ENCODE measurements at places on chromosomes 12 and 14.

DNA sequence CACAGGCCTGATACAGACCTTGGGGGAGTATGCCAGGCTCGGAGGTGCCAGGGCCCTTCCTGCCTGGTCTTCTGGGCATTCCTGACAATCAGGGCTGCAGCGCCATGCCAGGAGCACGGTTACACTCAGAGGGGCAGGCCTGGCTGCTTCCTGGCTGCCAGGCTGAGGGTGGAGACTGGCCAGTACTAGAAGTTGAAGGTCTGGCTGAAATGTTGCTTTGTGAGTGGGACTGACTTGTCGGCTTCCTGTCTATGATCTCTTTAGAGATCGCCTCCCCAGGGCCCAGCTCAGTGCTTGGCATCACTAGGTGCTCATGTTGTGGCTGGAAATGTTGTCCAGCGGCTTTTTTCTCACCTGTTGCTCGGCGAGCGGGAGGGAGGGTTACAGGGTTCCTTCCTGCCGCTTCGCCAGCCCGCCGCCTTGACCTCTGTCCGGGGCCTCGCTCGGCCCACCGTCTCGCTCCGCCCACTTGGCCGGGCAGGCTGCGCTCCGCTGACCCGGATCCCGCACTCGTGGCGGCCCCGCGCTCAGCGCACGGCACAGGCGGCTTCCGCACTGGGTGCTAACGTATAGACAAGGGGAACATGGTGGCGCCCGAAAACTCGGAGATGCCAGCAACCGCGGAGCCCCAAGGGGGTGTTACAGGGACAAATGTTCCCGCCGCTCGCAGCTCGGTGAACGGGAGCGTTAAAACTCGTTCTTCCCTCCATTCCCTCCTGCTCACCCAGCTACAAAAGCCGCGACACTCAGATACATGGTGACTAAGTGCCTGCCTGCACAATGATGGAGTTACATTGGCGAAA lies 32.6 kb downstream of the PAPLN start:
- no peak for DNase-seq

- no peak for DNase-seq
Observed at GRCh38 chr14:76337635-76338545, 38.0 kb upstream of the ESRRB start.

GRCh38 chr12:78959556-78959955 lies 95.0 kb downstream of the SYT1 start:
- no peak for DNase-seq

DNA sequence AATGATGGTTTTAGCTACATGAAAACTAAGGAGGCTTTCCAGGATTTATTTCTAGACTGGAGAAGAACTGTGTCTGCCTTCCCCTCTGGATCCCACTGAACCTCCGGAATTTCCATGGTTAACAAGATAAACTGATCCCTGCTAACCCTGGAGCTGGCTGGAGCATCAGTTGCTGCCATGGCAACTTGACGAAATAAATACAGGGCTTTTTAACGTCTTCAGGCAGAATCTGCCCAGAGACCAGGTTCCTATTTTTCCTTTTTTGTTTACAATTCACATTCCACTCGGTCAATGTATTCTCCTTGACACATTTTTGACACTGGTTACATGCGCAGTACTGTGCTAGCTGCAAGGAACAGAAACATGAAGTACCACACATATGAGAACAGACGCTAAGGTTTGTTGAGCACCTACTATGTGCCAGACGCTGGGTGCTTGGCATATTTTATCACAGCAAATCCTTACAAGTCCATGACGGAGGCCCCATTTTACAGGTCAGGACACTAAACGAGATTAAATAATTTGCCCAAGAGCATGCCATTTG lies 1.7 kb downstream of the C14orf132 start:
- DNase-seq: no peak

- no peak for DNase-seq
Observed at GRCh38 chr14:94573475-94574277, 7.5 kb upstream of the SERPINA5 start.

- no peak for DNase-seq
Observed at GRCh38 chr14:71705460-71705859, 226.8 kb upstream of the RGS6 start.

DNA sequence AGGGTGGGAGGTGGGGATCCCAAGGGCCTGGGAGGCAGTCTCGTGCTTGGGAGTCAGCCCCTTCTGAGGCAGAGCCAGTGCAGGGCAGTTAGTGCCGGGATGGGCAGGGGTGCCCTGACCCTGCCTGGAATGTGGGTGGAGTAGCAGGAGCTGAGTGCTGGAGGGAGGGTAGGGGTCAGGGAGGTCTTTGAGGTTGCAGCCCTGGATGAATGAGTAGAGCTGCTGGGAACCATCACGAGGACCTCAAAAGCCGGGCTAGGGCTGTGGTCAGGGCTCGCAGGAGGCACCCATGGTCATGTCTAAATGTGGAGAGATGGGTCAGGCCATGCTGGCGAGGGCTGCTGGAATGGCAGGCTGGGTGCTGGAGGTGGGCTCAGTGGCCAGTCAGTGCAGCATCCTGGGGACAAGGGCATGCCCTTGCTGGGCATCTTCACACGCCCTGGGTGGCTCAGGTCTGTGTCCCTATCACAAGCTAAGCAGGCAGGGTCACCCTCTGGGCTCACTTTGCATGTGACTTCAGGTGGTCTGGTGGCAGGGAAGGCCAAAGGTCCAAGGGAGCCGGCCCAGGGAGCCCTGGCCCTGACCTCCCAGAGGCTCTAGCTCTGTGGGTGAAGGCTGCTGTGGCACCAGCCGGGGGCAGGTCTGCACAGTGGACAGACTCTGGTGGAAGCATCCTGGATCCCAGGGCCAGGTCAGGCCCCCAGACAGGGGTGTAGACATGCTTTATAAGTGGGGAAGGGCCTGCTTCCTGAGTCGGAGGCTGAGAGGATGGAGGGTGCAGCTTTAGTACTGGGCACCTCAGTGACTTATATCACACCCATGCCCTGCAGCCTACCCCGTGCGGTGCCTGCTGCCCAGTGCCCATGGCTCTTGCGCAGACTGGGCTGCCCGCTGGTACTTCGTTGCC lies 24.5 kb downstream of the PAPLN start:
- DNase-seq: no peak

GRCh38 chr14:54048736-54049135 lies 92.1 kb upstream of the BMP4 start:
- no peak for DNase-seq

DNA sequence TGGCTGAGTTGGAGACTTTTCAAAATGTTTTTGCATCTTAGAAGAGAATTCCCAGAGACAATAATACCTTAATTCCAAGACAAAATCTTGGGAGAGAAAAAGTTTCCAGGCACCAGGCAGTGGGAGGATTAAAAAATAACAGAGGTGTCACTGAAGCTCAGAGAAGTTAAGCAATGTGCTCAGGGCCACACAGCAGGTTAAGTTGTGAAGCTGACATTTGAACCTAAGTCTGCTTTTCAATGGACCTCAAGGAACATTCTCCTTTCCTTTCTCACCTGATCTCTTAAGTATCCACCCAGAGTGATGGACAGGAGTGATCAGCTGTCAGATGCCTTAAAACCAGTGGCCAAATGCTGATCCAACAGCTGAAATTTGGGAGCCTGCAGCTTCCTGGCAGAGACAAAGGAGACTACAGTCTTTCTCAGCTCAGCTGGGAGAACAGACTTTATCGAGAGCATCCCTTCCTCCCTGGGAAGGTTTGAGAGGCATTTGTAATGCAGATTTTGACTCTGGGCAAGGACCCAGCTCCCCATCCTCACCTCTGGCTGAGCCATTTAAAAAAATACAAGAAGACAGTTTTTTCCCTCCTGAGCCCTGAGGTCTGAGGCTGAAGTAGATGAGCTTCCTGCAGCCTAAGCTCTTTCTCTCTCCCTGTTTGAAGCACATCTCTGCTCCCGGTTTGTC lies 174.9 kb upstream of the RPH3A start:
- DNase-seq: no peak

GRCh38 chr12:90199006-90199405 lies 490.4 kb upstream of the ATP2B1 start:
- DNase-seq: no peak

DNA sequence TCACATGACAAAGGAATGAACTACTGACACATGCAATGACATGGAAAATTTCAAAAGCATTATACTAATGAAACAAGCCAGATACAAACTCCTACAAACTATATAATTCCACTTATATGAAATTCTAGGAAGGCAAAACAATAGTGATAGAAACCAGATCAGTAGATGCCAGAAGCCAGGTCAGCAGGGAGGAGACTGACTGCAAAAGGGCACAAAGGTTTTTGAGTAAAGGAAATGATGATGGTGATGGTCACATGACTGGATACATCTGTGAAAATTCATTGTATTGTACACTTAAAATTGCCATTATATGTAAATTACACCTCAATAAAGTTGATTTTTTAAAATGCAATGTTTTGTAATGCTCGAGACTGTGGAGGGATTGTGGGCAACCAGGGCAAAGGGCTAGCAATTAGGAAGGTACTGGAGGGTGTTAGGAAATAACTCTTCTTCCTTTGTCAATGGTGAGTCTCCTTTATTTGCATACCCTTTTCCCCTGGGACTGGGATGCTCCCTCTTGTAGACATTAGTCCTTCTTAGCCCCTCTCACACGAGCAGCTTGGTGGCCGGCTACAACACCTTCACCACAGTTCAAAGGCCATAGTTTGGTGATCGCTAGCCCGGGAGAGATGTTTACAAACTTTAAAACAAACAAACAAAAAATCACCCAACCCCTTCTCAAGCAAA lies 6.7 kb upstream of the PRPF40B start:
- no peak for DNase-seq

Measured in activated T-helper 9 cell treated with anti-CD3 and anti-CD28 coated beads, Interleukin-2, amount 50 U/mL, for 16 hours (primary cell).